Calu3 (cell line): ENCODE measurements at places on chromosomes 12 and 14. TPM values are rescaled to one million over a fixed set of nuclear protein-coding genes. Genes with fewer than 3 reads are reported as not detected.

- DNase-seq, result no peak
Observed at GRCh38 chr12:28885928-28886327, 263.1 kb upstream of the FAR2 start.

- peak; percentile 69 for DNase-seq
Observed at GRCh38 chr14:94373708-94374107, 14.7 kb downstream of the SERPINA1 start.

Gene CD163
- not detected in 2 replicates for total RNA-seq

Gene PLA2G1B
- total RNA-seq, result not detected in 2 replicates

Gene CEBPE
- not detected in 2 replicates for total RNA-seq

Gene NKX2-1
- not detected in 2 replicates for total RNA-seq
